ENCODE measurements at places on chromosomes 13 and 19.
A peak's percentile ranks its signal among the peaks of the same experiment; 100 is the strongest.

DNA sequence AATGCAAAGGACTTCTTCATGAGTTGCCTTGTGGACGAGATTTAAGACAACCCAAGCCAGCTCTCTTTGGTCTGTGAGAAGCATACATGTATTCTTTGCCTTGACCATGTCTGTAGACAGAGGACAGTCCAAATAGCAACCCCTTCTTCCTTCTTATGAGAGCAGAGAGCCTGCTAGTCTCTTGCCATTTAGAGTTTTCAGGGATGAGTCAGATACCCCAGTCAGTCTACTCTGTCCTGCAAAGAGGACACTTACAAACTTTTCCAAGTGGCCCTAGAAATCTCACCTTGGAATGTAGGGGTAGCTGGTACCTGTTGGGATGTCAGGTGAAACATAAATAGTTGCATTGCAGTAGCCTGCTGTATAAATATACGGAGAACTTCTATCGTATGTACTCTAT lies 36.7 kb downstream of the DNAJC3 start:
- DNase-seq: no peak

GRCh38 chr19:54104998-54105715 lies 2.5 kb downstream of the NDUFA3 start:
- DNase-seq: no peak

- no peak for DNase-seq
Measured at GRCh38 chr13:109058087-109058486, 428.7 kb downstream of the MYO16 start.

- no peak for DNase-seq
Measured at GRCh38 chr19:38538386-38538785, 79.4 kb downstream of the MAP4K1 start.

GRCh38 chr19:13505164-13505695 lies 1.0 kb downstream of the CACNA1A start:
- no peak for DNase-seq

DNA sequence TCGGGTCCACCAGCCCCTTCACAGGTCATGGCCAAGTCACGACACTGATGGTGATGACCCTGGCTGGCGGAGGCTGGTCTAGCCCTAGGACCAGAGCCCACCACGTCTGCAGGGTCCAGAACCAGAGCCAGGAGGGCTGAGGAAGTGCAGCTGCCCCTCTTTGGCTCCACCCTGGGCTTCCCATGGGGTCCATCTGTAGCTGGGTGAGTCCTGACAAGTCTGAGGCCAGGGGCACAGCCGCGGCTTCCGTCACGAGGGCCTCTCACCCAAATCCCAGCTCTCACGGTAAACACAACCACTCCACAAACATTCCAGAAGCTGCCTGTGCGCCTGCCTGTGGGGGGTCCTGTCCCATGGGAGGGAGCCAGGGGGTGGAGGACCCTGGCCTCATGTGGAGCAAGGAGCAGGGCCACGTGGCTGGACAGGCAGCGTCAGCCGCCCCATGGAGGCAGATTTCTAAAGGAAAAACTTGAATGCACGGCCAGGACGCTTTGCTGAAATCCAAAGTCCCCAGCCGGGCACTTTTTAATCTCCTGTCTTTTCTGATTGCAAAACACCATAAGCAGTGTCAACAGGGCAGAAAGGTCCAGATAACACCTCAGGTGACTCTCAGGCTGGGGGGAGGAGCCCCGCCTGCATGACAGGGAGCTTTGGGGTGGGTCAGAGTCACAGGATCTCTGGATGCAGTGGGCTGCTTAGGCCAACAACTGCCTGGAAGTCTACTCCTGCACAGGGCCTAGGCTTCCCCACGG lies 29.9 kb downstream of the CEBPG start:
- DNase-seq: no peak

GRCh38 chr19:54674021-54674617 lies 11.3 kb downstream of the LILRB4 start:
- DNase-seq: no peak

GRCh38 chr13:99075268-99076191 lies 97.7 kb upstream of the DOCK9 start:
- no peak for DNase-seq

DNA sequence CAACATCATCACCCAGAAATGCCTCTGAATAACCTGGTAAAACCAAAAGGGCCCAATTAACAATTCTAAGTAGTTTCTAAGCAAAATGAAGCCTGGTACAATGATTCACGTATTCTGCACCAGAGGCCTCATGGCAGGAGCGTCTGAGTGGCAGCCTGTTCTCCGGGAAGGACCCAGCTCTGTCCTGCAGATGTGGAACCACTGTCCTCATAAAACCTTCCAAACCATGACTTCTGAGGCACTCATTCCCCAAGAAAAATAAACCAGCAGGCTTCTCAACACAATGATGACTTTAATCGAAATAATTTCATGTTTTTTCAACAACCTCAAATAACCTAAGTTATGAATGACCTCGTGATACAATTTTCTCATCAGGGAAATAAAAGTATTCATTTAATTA lies 89.9 kb downstream of the STK24 start:
- DNase-seq: no peak

GRCh38 chr19:32373585-32374295 lies 28.3 kb downstream of the ZNF507 start:
- no peak for DNase-seq

DNA sequence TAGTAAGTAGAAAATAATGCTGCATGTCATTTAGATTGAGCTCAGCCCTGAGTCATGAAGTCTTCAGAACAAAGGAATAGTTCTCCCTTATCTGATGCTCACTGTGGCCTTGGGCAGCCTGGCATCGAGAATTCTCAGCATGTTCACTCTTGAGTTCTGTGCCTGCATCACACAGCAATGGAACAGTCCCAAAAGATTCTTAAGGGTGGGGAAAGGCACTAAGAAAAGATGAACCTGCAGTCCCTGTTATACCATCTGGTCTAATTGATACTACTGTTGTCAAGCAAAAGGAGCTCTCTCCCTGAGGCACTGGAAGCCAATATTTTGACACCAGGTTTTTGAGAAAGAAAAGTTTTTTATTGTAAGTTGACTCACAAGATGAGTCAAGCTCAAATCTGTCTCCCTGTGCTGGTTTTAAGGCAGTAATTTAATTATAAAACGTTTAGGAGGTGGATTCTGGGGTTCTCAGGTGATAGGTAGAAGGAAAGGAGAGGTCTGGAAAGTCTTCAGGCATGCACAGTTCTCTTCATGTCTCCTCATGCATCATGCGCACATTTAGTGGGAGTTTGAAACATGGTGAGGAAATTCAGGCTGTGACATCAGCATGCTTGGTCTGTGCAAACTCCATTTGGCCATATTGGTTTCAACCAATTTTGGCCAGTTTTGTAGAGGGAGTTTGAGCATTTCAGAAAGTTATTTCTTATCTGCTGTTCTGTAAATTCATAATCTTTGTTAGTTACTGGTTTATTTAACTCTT lies 38.1 kb upstream of the ZNF766 start:
- DNase-seq: no peak

DNA sequence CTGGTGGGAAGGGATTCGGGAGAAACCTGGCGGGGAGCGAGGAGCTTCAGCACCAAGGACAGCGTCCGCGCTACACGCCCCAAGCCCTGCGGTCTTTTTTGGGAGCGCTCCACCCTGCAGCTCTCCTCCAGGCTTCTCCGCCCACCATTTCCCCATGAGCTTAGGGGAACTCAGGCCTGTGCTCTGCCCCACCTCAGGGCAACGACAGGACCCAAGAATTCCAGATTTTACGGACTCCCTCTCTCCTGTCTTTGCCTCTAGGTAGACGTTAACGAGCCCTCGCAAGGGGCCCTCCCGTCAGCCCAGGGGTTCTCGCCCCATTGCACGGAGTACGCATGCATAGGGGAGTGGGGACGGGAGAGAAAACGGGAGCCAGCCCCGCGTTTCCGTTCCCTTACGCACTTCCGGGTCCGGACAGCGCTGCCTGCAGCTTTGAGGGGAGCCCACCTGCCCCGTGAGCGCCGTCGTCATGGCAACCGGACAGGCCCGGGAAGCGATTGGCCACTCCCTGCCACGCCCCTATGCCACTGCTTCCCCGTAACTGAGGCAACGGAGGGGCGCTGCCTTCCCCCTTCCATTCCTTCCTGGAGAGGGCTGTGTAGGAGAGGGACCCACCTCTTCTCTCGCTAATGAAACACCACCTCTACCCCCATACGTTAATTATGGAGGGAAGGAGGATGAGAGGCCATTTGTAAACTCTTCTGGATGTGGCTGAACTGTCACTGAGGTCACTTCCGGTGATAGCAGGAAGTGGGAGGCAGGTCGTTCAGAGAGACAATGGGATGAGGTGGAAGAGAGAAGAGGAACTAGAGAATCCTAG lies 20.8 kb downstream of the NOVA2 start:
- DNase-seq: no peak

DNA sequence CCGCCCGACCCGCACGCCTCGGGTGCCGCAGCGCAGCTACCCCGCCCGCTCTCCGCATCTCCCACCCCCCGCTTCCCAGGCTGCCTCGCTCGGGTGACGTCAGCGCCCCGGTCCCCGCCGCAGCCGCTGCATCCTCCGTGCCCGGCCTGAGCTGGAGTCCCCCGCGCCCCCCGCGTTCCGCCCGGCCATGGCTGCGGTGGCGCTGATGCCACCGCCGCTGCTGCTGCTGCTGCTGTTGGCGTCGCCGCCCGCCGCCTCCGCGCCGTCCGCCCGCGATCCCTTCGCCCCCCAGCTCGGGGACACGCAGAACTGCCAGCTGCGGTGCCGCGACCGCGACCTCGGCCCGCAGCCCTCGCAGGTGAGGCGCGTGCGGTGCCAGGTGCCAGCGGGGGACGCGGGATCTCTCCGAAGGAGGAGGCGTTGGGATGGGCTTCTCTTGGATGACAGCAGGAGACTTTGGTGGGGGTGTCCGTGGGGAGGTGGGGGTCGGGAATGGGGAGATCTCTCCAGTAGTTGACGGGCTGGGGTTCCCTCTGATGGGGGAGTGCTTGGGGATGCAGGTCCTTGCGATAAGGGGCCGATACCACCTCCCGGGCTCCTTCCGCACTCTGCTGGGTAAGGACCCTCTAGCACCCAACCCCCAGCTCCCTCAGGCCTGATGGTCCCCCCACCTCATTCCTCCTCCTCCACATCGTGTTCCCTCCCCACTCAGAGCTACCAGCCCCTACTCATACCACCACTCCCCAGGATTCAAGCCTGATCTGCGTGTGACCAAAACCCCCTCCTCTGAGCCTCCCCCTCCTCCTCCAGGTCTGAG lies at the start of gene TMEM59L:
Gene TMEM59L, plus strand, starts transcription at position 99 of the 817 bp plus-strand sequence. Its CDS starts 89 bp downstream, at position 188.
- no peak for DNase-seq

- DNase-seq: no peak
Measured at GRCh38 chr19:45524575-45525129, 17.4 kb downstream of the VASP start.

DNA sequence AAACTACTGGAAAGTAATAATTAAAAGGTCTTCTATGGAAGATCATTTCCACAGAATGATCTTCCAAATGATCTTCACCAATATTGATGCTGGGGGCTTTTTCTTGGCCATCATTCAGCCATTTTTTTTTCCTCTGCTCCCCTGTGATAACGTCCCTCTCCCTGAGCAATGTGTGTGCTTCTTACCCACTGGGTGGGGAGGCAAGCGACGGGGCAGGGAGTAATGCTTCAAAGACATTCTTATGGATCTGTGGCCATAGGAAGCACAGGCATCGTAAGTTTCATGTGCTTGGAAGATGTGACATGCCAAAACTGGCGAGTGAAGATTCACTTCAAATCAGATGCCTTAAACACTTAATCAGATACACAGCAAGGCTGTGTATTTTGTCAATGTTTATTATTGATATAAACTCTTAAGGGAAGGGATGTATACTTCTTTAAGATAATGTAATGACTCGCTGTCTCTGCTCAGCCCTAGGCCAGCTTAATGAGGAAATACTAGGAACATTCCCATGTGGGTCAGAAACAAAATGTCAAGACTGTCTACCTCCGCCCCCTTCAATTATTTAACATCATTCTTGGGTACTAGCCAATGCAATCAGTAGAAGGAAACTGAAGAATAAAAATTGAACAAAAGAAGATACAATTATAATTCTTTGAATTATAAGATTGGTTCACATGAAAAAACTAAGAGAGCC lies 34.1 kb upstream of the SERPINE3 start:
- no peak for DNase-seq

- DNase-seq: no peak
Measured at GRCh38 chr19:51571599-51571998, 516 bp downstream of the ZNF175 start.

DNA sequence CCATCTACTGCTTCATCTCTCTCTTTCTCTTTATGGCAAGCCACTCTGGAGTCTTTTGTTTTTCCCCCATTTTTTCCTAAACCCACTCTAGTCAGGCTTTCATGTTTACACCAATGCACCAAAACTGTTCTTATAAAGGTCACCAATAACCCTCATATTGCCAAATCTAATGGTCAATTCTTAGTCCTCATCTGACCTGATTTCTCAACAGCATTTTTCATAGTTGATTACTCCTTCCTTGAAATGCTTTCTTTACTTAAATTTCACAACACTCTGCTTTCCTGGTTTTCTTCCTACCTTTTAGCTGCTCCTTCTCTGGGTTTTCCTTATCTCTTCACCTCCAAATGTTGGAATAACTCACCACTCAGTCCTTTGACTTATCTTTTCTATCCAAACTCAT lies 47.9 kb downstream of the MICU2 start:
- no peak for DNase-seq

- no peak for DNase-seq
Measured at GRCh38 chr13:23160638-23161480, 19.9 kb upstream of the SGCG start.

DNA sequence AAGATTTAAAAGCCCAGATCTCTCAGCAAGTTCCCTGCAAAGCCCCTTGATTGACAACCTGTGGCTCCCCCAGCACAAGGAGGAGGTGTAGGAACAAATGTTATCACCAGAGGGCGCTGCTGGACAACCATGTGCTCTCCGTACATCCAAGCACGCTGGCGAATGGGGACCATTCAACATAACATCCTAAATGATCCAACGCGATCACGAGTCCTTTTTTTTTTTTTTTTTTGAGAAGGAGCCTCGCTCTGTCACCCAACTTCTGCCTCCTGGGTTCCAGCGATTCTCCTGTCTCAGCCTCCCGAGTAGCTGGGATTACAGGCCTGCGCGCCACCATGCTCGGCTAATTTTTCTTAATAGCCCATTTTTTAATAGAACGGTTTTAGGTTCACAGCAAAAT lies 52.0 kb downstream of the NWD1 start:
- DNase-seq: peak; percentile 51

DNA sequence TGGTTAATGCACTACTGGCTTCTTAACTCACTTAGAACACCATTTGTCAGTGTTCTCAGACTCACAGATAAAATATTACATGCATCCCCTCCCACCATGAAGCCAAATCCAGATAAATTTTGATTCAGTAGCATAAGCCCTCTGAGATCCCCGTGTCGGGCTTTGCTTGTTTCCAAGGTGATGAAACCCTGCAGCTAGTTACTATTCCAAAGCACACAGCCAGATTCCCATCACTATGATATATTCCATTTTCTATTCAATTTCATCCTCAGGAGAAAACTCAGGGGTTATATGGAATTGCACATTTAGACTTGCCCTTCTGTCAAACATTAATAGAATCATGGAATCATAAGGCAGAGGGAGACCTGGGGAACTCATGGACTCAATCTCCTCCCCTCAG lies 9.4 kb upstream of the FAM124A start:
- DNase-seq: no peak

Data from activated naive CD8-positive, alpha-beta T cell treated with anti-CD3 and anti-CD28 coated beads, Interleukin-2, amount 50 U/mL, for 16 hours (primary cell).